Cerebellar nuclear complex (tissue), 1 donor: ENCODE measurements at places on chromosomes 12 and 14.

GRCh38 chr12:131740626-131741025 is 29.7 kb downstream of the SFSWAP start:
- DNase-seq = no peak

DNA sequence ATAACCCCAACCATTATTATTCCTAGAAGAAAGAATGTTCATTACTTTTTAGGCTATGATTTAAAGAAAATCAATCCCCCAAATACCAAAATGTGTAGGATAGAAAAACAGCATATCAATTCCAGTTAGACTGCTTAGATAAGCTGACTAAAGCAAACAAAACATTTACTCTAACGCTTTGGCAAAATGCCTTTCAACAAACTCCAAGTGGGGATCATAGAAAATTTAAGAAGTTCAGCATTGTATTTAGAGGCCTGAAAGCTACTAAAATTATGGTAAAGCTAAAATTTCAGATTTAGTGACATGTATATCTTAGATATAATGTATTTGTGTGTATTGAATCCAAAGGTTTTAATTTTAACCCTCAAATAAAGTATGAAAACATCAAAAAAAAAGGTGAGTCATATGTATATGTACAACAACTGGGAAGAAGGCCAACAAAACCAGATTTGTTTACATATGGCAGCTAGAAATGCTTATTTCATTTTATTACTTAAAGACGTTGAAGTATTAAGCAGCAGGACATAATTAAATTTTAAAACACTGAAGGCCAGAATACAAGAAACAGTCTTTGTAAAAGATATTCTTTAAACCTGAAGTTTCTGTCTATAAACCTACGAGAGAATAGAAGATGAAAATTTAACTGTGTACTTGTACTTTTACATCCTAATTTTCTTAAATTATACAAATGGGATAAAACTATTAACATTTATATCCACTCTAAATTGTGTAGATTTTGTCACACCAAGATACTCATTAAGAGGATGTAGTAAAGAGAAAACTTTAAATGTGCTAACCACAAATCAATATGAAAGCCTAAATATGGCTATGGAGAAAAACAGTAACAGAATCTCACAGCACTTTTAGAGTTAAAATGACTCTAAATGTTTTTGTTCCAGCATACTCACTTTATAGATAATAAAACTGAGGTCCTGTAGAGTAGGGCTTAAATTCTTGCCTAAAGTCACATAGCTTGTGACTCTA is 71.4 kb downstream of the SLC41A2 start:
- DNase-seq = no peak

DNA sequence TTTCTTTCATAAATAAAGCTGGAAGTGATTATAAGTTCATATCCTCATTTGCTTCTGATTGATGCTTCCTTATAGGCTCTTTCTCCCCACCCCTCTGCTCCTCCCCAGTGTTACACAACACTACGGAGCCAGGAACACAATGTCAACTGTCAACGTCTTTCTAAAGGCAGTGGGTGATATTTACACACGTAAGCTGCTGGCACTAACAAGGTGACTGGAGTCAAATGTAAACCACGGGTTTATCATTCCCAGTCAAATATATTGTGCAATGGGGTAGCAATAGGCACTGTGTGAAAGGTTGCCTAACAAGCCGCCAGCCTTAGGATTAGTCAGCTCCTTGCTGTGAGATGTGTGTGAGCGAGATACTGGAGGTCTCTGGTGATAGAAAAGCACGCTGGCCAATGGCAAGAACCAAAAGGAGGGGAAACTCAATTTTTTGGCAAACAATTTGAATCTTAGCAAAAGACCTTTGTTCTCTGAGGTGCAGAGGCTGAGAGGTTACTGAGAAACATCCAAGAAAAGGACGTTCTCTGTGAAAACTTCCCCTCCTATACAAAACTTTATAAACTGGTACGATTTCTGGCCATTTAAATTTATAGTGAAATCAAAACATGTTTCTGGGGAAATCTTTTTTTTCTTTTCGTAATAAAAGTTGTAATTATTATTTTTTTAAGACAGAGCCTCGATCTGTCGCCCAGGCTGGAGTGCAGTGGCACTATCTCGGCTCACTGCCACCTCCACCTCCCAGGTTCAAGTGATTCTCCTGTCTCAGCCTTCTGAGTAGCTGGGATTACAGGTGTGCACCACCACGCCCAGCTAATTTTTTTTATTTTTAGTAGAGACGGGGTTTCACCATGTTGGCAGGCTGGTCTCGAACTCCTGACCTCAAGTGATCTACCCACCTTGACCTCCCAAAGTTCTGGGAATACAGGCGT is 22.3 kb upstream of the HECTD1 start:
- DNase-seq = no peak

GRCh38 chr14:37709419-37710195 is 114.2 kb downstream of the TTC6 start:
- no peak for DNase-seq

- no peak for DNase-seq
Observed at GRCh38 chr14:47675466-47676314, at the start of gene MDGA2. TSS of gene MDGA2 (minus strand) at chr14:47675605.

- DNase-seq = no peak
Observed at GRCh38 chr12:6699989-6700645, 498 bp downstream of the PIANP start.

- DNase-seq = no peak
Observed at GRCh38 chr12:1662761-1663439, 28.0 kb upstream of the ADIPOR2 start.

- DNase-seq = no peak
Observed at GRCh38 chr12:43585676-43586075, 33.7 kb upstream of the ADAMTS20 start.

GRCh38 chr14:22838631-22839041 is 2.3 kb downstream of the MMP14 start:
- no peak for DNase-seq

DNA sequence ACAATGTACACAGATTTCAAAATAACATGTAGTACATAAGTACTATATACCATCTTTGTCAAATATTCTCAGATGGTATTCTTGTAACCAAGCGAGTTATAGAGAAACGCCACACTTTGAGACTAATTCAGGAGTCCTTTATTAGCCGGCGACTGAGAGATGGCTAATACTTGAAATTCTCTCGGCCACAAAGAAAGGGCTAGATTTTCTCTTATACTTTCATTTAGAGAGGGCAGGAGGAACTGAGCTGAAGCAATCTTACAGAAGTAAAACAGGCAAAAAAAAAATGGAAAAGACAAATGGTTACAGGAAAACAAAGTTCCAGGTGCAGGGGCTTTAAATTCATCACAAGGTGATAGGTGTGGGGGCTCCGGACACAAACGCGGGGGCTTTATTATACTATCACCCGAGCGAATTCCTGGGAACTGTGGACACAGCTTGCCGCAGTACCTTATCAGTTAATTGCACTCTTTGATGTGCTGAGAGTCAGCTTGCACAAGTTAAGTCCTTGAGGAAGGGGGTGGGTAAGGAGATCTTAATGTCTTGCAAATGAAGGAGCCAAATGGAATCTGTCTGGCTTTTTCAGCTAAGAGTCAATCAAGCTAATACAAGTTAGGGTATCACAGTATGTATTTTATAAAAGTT is 382.3 kb downstream of the KCNH5 start:
- no peak for DNase-seq

- no peak for DNase-seq
Observed at GRCh38 chr12:52312086-52312485, 9.1 kb downstream of the KRT83 start.

GRCh38 chr12:53677800-53678148 is 1.9 kb upstream of the ATP5MC2 start:
- no peak for DNase-seq

- DNase-seq = no peak
Observed at GRCh38 chr12:110200124-110200417, 75.9 kb downstream of the IFT81 start.

GRCh38 chr12:30748147-30748546 is 6.6 kb downstream of the CAPRIN2 start:
- no peak for DNase-seq

DNA sequence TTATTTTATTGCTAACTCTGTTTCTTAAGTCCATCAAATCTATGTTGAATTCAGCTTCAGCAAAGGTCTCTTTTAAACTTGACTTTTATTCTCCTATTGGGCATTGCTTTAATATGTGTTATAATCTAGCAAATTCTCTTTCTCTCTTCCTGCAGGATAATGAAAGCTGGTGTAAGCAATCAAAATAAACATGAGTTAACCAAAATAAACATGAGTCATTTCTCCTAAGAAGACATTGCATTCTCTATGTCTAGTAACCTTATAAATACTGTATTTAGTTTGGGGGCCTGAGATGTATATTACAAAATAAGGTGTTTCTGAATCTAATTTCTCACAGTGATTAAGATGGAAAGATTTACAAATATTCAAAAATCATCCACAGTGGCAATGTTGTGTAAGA is 739.1 kb upstream of the ATXN7L3B start:
- DNase-seq = no peak

GRCh38 chr14:77407158-77407557 is 16.2 kb downstream of the NOXRED1 start:
- no peak for DNase-seq
